ENCODE measurements at places on chromosomes 7 and 10.

- DNase-seq = no peak
Measured at GRCh38 chr10:6778992-6779701, 199.1 kb upstream of the PRKCQ start.

DNA sequence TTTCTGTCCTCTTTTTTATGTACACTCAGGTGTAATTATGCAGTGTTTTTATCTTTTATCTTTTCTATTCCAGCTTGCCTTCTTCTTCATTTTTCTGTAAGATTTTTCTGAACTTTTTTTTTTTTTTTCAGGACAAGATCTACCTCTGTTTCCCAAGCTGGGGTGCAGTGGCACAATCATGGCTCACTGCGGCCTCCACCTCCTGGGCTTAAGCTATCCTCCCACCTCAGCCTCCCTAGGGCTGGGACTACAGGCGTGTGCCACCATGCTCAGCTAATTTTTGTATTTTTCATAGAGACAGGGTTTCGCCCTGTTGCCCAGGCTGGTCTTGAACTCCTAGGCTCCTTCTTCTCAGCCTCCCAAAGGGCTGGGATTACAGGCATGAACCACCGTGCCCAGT lies 6.3 kb upstream of the CALD1 start:
- DNase-seq = no peak

GRCh38 chr10:52265131-52265926 lies 48.8 kb upstream of the DKK1 start:
- DNase-seq = no peak

DNA sequence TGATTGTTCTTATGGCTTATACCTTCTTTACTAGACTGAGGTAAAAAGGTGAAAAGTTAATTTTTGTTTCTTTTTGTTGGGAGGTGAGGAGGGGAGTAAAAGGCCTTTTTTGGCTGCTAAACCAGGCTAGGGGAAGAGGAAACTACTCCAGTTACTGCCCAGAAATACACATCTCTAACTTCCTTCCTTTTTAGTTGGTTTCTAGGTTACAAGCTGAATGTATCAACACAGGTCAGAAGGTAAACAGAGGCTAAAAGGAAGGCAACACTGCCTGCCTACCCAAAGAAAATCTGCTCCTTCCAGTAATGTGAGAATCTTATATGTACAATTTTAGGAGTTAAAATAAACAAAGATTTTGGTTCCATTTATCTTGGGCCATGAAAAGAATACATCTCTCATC lies 140.4 kb downstream of the NRBF2 start:
- no peak for DNase-seq

- no peak for DNase-seq
Measured at GRCh38 chr10:52128056-52128683, 185.9 kb upstream of the DKK1 start.

DNA sequence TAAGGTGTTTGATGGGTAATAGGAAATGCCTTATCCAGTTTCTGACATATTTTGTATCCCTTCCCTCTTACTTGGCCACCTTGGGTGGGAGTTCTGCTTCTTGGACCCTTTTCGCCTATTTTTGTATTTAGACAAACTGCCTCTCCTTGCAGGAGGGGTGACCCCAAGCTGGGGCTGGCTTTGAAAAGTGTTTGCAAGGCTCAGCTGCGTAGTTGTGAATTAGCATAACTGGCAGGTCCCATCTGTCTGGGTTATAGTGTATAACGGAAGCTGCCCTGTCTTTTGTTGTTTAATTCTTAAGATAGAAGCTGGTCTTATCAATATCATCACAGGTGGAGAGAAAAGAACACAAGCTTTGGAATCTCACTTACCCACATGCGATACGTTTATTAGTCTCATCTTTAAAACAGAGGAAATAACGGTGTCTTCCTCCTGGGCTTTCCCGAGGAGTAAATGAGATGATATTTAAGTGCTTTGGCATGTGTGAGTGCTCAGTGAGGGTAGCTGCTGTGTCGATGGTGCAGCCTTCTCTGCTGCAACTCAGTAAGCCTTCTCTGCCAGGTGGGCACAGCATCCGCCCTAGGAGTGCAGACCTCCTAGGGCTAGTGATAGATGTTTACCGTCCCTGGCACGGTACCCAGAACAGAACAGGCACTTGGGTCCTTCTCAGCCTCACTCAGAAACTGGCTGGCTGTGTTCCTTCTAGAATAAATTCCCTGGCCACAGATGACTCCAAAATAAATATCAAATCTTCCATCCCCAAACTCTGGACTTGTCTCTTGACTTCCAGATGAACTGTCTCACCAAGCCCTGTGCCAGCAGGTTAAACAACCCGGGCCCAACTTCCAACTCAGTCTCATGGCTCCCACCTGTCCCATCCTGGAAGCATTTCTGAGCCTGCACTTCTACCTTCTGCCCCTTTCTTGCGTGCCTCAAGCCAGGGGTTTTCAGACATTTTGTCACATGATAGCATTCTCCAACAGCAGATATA lies 227.3 kb downstream of the GFRA1 start:
- no peak for DNase-seq
